Activated CD4-positive, alpha-beta T cell treated with anti-CD3 and anti-CD28 coated beads for 1 hour (primary cell): ENCODE measurements at places on chromosomes 7 and 10.

DNA sequence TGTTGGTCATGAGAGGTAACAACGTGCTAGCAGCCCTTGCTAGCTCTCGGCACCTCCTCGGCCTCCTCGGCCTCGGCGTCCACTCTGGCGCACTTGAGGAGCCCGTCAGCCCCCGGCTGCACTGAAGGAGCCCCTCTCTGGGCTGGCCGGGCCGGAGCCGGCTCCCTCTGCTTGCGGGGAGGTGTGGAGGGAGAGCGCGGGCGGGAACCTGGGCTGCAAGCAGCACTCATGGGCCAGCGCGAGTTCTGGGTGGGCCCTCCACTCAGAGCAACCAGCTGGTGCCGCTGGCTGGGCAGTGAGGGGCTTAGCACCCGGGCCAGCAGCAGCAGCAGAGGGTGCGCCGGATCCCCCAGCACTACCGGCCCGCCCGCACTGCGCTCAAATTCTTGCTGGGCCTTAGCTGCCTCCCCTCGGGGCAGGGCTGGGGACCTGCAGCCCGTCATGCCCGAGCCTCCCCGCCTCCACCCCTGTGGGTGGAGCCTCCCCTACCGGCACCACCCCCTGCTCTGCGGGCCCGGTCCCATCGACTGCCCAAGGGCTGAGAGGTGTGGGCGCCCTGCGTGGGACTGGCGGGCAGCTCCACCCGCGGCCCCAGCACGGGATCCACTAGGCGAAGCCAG lies 96.1 kb downstream of the PAXIP1 start:
- no peak for DNase-seq

- DNase-seq, result no peak
Observed at GRCh38 chr10:108445746-108446145, 1281.2 kb upstream of the SORCS1 start.

GRCh38 chr10:110323503-110323902 lies 18.8 kb upstream of the SMNDC1 start:
- DNase-seq, result no peak

DNA sequence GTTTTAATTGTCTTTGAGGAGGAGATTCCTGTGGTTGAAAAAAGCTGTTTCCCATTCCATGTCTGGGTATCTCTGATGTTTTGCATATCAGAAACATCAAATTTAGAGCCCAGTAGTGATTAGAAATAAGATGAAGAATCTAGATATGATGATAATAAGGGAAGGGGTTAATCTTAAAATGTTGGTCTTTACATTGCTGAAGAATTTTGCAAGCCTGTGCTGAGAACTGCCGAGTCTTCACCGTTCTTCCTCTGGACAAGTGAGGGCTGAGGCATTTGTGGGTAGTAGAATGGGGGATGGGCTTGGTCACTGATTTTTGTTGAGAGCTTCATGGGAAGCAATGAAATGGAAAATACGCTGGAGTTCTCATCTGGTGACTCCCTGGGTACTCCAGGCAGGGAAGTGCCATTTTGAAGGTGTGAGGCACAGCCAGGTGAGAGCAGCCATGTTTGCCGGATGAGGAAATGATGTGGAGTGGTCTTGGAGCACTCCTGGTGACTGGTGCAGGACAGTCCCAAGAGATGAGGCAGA lies 10.2 kb downstream of the TCF7L2 start:
- no peak for DNase-seq

- DNase-seq, result no peak
Observed at GRCh38 chr10:113168584-113168983, 218.5 kb downstream of the TCF7L2 start.

DNA sequence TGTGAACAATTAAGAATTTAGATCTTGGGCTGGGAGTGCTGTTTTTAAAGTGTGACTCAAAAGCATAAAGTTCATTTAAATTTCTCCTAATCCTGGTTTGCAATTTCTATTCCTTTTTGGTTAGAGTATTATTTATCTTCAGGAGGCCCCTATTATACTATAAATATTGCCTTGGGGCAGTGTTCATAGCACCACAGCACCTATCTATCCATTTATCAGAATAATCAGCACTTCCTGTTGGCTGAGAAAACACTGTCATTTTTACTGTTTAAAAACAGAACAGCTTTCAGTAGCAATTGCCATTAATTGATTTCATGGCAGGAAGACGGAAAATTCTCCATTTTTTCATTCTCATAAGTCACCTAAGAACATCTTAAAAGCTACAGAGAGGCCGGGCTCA lies 111.4 kb downstream of the KIAA1217 start:
- no peak for DNase-seq

GRCh38 chr10:114398587-114399331 lies 5.5 kb downstream of the AFAP1L2 start:
- no peak for DNase-seq

DNA sequence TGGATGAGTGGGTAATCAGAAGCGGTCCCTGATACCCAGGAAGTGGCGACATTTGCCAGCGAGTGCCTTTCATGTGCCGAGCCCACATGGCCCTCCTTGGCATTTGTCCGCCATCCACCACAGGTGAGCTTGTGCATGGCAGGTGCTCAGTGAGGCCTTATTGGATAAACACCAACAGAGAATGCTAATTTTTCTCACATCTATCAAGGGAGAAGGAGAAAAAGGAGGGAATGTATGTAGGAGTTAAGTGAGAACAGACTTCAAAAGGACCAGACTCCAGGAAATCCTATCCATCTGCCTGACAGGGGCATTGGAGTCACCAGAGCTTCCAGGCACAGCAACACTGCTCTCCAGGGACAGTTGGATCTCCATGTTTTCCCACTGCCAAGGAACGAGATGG lies 143.5 kb upstream of the ZMIZ1 start:
- no peak for DNase-seq

- DNase-seq, result no peak
Observed at GRCh38 chr7:10085231-10085630, 888.4 kb upstream of the PHF14 start.

DNA sequence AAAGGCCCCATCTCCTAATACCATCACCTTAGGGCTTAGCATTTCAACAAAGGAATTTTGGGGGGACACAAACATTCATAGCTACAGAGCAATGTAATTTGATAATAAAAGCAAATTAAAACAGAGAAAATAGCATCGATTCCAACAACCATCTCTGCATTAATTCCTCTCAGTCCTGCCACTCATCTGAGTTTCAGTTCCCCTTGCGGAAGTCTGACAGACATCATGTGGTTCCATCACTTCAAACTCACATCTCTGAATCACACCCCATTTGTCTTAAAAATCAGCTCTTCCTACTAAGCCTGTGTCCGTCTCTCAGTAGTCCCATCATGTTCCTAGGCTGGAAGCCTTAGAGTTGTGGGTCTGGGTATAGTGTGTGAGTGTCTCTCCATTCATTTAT lies 3.6 kb downstream of the ADCK2 start:
- DNase-seq, result no peak

- DNase-seq, result no peak
Observed at GRCh38 chr10:49649294-49649693, 30.2 kb upstream of the C10orf53 start.

GRCh38 chr10:5888351-5888750 lies 1.3 kb downstream of the ANKRD16 start:
- DNase-seq, result no peak

GRCh38 chr7:108094933-108095710 lies 35.0 kb downstream of the LAMB4 start:
- no peak for DNase-seq

DNA sequence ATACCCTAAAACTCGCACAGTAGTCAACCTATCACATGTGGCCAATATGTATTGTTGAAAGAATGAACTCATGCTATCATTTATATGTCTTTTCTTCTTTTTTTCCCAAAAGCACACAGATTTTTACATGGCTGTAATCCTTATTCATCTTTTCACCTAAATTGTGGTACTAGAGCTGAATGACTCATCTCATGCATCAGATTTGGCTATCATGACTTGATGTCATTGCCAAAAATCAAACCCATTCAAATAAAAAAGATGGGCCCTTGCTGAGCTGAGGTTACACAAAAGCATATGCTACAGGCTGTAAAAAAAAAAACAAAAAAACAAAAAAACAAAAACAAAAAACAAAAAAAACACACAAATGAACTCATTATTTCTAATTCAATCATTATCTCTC lies 3.3 kb upstream of the LMOD2 start:
- DNase-seq, result no peak

DNA sequence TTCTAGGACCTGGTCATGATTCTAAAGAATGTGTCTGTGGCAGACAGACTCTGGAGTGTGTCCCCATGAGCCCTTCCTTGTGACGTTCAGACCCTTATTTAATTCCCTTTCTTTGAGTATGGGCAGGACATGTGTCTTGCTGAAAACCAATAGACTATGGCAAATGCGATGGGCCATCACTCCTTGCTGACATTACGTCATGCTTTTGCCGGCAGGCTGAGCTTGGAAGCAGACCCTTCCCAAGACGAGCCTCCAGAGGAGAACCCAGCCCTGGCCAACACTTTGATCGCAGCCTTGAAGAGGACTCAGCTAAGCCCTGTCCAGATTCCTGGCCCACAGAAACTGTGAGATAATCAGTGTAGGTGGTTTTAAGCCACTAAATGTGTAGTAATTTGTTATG lies 18.4 kb upstream of the TMEM236 start:
- no peak for DNase-seq

DNA sequence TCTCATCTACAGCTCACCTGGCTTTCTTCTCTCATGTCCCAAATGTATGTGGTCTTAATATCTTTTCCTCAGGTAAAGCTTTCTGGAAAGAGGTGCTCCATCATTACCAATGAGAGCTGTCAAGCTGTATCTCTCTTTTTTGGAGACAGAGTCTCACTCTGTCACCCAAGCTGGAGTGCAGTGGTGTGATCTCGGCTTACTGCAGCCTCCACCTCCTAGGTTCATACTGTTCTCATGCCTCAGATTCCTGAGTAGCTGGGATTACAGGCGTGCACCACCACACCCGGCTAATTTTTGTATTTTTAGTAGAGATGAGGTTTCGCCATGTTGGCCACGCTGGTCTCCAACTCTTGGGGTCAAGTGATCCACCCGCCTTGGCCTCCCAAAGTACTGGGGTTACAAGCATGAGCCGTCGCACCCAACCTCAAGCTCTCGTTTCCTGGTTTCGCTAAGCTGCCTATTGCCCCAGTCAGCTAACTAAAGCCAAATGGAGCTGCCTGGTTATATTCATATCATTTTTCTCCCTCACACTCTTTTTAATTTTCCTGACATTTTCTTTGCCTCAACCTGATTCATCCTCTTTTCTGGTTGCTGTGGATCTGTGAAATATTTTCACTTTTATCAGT lies 60.5 kb downstream of the SUFU start:
- DNase-seq, result no peak

- DNase-seq, result no peak
Observed at GRCh38 chr10:100713049-100713858, 32.1 kb upstream of the PAX2 start.

GRCh38 chr7:157228864-157229422 lies 90.2 kb downstream of the UBE3C start:
- DNase-seq, result peak; percentile 13

- DNase-seq, result no peak
Observed at GRCh38 chr7:100620804-100621203, 8.5 kb downstream of the MOSPD3 start.

- DNase-seq, result no peak
Observed at GRCh38 chr10:91768123-91768522, 30.1 kb upstream of the TNKS2 start.

DNA sequence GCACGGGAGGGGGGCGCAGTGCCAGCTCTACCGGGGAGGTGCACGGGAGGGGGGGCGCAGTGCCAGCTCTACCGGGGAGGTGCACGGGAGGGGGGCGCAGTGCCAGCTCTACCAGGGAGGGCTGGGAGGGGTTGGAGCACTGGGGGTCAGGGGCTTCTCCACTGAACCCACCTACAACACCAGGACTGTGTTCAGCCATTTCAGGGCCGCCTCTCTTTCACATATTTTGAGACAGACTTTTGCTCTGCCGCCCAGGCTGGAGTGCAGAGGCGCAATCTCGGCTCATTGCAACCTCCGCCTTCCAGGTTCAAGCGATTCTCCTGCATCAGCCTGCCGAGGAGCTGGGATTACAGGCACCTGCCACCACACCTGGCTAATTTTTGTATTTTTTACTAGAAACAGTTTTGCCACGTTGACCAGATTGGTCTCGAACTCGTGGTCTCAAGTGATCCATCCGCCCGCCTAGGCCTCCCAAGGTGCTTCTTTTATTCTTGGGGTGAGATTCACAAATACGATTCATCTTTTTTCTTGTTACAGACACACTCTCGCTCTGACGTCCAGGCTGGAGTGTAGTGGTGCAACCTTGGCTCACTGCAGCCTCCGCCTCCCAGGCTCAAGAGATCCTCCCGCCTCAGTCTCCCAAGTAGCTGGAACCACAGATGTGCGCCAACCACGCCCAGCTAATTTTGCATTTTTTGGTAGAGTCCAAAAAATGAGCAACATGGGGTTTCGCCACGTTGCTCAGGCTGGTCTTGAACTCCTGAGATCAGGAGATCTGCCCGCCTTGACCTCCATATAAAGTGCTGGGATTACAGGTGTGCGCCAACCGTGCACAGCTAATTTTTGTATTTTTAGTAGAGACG lies 37.0 kb downstream of the ADAP1 start:
- DNase-seq, result no peak

- no peak for DNase-seq
Observed at GRCh38 chr10:123574109-123574698, 92.0 kb upstream of the GPR26 start.

- DNase-seq, result no peak
Observed at GRCh38 chr7:49669692-49670260, 103.7 kb upstream of the VWC2 start.

GRCh38 chr10:128169811-128170379 lies 43.7 kb upstream of the MKI67 start:
- no peak for DNase-seq

- DNase-seq, result no peak
Observed at GRCh38 chr7:116686812-116687419, 14.9 kb downstream of the MET start.

DNA sequence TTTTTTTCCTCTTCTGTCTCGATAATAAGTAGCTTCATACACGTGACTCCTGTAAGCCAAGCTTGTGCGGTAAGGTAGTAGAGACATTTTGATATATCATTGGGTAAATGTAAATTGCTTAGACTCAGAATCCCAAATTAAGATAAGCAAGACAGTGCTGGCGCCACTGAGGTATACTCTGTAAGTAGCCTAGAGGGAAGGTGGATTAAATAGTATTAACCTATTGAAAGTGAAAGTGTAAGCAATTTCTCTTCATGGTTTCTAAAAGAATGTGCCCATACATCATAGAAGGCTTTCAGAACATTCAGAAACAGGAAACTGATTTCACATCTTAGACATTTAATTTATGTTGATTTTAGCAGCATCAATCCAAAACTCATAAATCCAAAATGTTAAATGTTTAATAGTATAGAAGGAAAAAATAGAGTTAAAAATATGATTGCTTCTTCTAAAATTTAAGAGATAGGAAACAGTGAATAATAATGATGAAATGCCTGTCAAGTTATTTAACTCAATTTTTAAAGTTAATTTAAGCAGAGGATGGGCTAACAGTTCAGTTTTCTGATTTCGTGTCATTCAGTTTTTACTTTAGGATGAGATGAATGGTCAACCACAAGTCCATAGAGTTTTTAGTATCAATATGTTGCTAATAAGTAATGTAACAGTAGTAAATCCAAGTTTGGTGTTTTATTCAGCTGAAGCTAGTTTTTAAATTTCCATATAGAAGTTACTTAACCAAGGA lies 36.8 kb downstream of the LRRC72 start:
- no peak for DNase-seq

- DNase-seq, result no peak
Observed at GRCh38 chr10:13190816-13191215, 29.5 kb downstream of the MCM10 start.

GRCh38 chr10:11260170-11260569 lies 242.5 kb downstream of the CELF2 start:
- no peak for DNase-seq
